ENCODE measurements at places on chromosomes 2 and 18.

DNA sequence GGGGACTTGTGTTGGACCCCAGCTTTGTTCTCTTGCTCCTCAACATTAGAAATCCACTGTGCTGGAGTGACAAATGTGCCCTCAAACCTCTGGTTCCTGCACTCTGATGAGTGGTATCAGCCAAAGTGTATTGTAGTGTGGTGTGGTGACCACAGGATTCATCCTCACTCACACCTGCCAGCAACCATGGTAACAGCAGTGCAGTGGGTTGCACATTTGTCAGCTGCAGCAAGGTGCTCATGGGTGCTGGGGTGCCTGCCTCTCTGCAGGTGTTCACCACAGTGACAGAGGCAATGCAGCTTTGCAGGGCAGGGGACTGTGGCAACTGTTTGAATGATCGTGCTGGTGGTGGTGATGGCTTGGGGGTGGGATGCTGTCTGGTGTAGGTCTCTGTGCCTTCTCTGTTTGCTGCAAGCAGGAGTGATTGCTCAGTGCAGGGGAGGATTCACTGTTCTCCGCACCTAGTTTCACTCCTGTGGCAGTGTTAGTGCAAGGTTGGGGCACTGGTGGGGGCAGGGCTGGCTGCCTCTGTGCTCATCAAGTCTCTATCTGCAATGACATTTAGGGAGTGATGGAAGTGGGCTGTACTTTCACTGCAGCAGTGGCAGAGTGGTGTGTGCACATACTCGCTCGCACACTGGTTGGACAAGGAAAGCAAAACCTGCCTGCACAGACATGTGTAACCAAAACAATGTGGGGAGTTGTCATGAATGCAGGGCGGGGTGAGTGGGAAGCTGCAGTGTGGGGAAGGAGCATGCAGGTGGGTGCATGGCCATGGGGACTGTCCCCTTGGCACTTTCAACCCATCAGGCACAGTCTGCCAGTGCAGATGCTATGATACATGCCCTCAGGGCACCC lies 301.1 kb downstream of the PIK3C3 start:
- no peak for DNase-seq

- DNase-seq, result no peak
These were observed 128.7 kb downstream of the NCKAP5 start for GRCh38 chr2:133439565-133439920.

GRCh38 chr2:18896125-18896764 lies 306.9 kb upstream of the NT5C1B start:
- DNase-seq, result no peak

- no peak for DNase-seq
These were observed 155.4 kb downstream of the ARL4C start for GRCh38 chr2:234341306-234341985.

DNA sequence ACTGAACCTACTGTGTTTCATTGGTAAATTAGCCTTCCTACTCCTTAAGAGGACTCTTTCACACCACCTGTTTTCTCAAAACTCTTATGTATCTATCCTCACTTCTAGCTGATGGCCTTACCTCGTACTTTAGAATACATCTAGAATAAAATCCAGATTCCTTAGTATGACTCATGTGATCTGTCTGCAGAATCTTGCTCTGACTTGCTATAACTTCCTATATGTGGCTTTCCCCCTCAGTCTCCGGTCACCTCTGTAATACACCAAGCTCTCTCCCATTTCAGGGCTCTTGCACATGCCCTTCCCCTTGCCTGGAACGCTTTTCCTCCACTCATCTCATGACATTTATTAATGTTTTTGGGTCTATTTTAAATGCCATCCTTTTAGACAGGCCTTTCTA lies 95.6 kb upstream of the LHCGR start:
- no peak for DNase-seq

- DNase-seq, result no peak
These were observed 583 bp upstream of the CD226 start for GRCh38 chr18:69948256-69948655.

DNA sequence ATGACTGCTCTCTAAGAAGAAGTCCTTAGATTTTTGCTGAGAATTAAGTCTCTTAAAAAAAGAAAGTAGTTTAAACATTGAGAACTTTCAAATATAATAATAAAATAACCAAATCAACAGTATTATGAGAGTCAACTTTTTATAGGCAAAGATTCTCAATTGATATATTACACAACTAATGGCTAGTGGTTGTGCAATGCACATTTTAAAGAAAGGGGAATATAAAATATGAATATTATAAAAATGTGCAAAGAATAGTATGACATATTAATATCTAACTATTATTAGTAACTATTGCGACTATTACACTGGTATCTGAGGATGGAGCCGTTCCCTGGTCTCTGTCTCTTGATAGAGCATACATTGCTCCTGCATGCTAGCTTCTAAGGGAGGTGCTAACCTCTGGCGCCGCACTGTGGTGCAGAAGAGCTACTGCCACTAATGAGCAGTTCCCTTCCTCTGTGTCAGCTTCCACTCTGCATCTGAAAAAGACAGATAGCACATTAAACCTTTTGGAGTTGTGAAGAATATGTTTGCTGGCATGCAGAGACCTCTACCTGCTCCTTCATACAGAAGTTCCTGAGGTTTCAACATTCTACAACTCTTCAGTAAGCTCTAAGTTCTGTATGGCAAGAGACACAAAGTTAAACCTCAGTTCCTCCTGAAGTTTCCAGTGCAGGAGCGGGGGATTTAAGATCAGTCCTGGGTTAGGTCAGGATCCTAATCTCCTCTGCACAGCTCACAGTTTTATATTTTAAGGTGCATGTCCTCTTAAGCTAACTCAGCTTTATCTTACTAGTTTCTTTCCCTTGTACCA lies 3.5 kb upstream of the SLC9A2 start:
- peak; percentile 82 for DNase-seq

GRCh38 chr2:33652830-33653229 lies 53.7 kb upstream of the FAM98A start:
- no peak for DNase-seq

- no peak for DNase-seq
These were observed 690.0 kb upstream of the PIK3C3 start for GRCh38 chr18:41265047-41265446.

DNA sequence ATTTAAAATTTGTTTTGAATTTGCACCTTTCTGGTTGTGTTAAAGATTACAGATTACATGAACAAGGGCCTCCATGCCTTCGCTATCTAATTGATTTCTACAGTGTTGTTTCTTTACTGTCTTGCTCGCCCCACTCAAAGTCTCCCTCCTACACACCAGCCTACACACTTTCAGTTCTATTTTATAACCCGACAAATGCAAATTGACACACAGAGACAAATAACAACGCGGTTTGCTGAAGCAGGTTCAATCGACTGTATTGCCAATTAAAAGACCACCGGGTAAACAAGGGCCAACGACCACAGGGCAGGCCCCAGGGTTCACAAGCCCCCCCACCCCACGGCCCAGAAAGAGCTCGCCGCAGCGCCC lies 869 bp downstream of the STARD7 start:
- peak; percentile 44 for DNase-seq

GRCh38 chr2:4134551-4135550 lies 431.5 kb downstream of the DCDC2C start:
- no peak for DNase-seq

DNA sequence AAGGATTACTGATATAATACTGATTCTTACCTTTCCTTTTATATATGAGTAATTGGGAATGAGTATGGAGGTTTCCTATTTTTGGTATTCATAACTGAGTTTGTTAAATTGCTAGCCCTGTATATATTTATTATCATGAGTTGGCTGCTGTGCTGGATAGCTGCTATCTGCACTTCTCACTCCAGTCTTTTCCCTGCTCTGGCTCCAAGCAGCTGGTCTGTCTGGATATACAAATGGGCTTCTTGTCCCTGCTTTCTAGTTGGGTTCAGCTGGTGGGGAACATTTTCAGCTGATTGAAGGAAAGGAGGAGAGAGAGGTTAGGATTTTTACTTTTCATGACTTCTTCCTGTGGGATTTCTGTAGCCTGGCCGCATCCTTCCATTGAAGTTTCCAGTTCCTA lies 41.2 kb downstream of the AGFG1 start:
- DNase-seq, result no peak

- no peak for DNase-seq
These were observed 337.2 kb upstream of the SALL3 start for GRCh38 chr18:78642296-78642951.

DNA sequence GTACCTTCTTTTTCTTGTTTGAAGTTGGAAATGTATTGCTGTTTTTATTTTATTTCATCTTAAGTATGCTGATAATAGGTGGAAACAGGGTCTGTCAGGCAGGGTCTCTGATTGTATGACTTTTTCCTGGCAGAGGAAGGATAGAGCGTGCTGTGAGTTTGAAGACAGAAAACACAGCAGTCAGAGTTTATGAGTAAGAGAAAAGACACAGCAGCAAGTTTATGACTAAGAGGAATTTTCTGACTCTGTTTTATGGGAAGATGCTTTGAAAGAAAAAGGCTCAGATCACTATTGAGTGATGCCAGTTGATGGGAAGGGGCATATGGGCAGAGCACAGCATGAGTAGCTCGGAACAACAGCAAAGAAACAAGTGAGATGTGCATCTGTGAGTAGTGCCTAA lies 379.1 kb downstream of the MEIS1 start:
- DNase-seq, result no peak

- DNase-seq, result no peak
These were observed 15.6 kb upstream of the PPM1B start for GRCh38 chr2:44152865-44153669.

GRCh38 chr2:149364839-149365238 lies 34.5 kb downstream of the LYPD6 start:
- no peak for DNase-seq

GRCh38 chr2:211737282-211737681 lies 801.3 kb downstream of the ERBB4 start:
- DNase-seq, result no peak

- DNase-seq, result no peak
These were observed 654 bp upstream of the ASB1 start for GRCh38 chr2:238425979-238426567.

DNA sequence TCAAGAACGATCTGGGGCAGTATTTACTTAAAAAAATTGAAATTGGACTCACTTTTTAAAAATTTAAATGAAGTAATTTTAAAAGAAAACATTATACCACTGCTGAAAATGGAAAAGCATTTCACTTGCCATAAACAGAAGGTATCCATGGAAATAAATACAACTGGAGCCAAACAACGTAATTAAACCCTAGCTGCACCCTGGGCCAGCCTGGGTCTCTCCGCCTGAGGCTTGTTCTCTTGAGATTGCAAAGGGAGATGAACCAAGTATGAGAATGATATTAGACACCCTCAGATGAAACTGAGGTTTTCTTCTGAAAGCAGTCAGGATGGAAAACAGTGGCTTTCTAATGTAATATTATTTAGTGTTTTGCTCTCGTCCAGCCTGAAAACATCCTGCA lies 264.4 kb downstream of the KCNE4 start:
- DNase-seq, result no peak

- no peak for DNase-seq
These were observed 239.4 kb upstream of the TANK start for GRCh38 chr2:160920791-160921303.

GRCh38 chr2:86372133-86372532 lies 34.7 kb upstream of the REEP1 start:
- no peak for DNase-seq

GRCh38 chr2:166334805-166335204 lies 40.9 kb downstream of the SCN9A start:
- no peak for DNase-seq

DNA sequence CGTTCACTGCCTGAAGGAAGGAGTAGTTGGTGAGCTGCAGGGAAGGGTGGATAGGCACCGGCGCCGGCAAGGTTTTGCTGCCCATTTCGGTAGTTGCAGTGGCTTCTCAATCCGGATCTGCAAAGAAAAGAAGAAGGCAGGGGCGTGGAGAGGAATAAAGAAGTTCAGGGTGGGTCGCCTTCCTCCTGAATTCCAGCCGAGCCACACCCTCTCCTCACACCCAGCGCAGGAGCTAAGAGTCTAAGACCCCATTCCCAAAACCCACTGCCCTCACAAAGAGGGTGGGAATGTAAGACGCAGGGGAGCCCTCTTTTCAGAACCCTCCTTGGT lies 4.7 kb downstream of the OSR1 start:
- DNase-seq, result peak; percentile 5

DNA sequence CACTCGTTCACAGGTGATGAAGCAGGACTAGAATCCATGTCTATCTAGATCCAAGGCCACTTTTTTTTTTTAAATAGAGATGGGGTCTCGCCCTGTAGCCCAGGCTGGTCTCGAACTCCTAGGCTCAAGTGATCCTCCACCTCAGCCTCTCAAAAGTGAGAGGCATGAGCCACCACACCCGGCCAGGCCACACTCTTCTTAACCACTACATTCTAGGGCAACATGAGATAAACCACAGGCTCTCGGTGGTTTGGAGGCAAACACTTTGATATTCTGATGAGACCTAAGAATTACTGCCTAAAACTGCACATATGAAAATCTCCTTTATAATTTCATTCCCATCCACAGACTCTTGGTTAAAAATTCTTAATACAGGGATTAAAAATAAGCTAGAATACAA lies 51.8 kb downstream of the USP34 start:
- DNase-seq, result no peak

DNA sequence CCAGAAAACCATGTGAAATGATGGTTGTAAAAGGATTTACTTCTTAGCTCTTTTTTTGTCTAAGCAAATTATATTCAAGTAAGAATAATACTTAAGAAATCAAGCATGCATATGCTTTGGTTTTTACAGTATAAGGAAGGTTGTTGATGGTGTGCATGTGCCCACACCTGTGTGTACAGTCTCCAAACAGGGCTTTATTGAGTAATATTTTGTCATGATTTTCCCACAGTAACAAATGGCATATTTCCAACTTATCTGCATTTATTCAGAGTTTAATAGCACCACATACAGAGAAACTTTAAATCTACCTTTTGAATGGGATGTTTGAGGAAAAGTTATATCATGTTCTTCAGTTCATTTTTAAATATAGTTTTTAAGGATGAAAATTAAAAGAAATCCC lies 76.5 kb upstream of the DSG1 start:
- no peak for DNase-seq

- DNase-seq, result no peak
These were observed 66.5 kb downstream of the KCTD18 start for GRCh38 chr2:200443376-200443775.

GRCh38 chr2:5042666-5043440 lies 649.3 kb upstream of the SOX11 start:
- DNase-seq, result no peak

DNA sequence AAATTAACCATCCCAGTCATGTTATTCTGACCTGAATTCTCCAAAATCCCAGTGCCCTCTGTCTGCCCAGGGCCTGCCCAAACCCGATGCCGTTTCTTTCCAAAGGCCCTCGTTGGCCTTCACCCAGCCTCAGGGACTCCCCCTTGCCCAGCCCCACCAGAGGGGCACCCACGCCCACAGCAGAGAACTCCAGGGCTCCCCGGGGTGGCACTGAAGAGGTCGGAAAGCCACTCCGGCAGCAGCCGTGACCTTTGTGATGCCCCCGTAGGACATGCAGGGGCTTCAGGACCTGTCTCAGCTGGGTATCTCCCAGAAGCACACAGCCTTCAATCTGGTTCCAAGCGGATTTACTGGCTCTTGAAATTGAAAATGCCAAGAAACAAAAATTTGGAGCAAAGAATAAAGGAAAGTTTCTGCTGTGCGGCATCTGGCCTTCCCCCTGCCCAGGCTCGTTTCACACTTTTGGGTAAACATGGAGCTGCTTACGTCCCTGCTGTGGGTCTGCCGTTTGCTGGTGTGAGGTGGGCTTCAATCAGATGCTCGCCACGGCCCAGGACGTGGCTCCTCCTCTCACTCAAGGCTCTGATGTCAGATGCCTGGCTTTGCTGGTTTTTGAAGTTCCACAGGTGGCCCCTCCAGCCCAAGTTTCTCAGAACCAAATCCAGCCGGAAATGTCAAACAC lies 101.3 kb downstream of the TPO start:
- DNase-seq, result no peak

GRCh38 chr2:29657674-29658073 lies 263.7 kb downstream of the ALK start:
- no peak for DNase-seq
